Stimulated activated CD4-positive, alpha-beta T cell treated with anti-CD3 and anti-CD28 coated beads, Interleukin-15, amount 100 ng/mL, for 24 hours (primary cell): ENCODE measurements at places on chromosomes 1 and 21.

- DNase-seq = no peak
Measured at GRCh38 chr1:145747398-145748247, 28.3 kb downstream of the CD160 start.

- no peak for DNase-seq
Measured at GRCh38 chr1:24923485-24924113, 6.5 kb downstream of the RUNX3 start.

- DNase-seq = no peak
Measured at GRCh38 chr21:25890001-25890400, 155.2 kb downstream of the GABPA start.

GRCh38 chr1:174841747-174842146, 158.0 kb upstream of the CACYBP start:
- DNase-seq = no peak

GRCh38 chr21:45550522-45551210, 8.4 kb upstream of the SLC19A1 start:
- peak; percentile 76 for DNase-seq

- DNase-seq = no peak
Measured at GRCh38 chr1:73056826-73057225, 774.5 kb upstream of the NEGR1 start.

- peak; percentile 58 for DNase-seq
Measured at GRCh38 chr1:11320153-11320936, 47.3 kb downstream of the UBIAD1 start.
